ENCODE measurements at places on chromosomes 7 and 10. TPM values are rescaled to one million over a fixed set of nuclear protein-coding genes. Genes with fewer than 3 reads are reported as not detected.
A peak's percentile ranks its signal among the peaks of the same experiment; 100 is the strongest.

The FBXW4 gene
- 5.1 TPM for polyA plus RNA-seq

DNA sequence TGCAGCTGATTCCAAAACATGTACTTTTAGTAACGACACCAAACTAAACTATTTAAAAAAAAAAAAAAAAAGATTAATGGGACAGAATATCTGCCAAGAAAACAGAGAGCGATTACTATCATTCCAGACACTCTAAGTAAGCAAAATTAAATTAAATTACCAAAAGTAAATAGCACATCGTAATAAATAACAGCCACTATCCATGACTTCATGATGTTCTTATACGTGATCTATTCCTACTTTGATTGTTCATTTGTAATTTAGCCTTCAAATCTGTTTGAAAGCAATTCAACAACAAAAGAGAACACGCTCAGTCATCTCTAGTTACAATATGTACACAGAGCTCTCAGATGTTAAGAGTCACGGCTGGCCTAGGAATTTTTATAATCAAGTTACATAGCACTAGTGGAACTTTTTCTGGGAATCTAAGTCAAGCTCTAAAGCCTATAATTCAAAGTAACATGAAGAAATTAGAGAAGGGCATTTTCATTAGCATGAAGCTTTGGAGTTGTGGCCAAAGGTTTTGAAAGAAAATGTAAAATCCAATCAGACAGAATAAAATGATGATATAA, 241.7 kb upstream of the NEBL start:
- H3K27me3 ChIP-seq, result no peaks in the 10 kb centered on the region
- no peaks in the 10 kb centered on the region for H3K36me3 ChIP-seq
- H3K27ac ChIP-seq, result no peak overlapping the region
- H3K4me3 ChIP-seq, result no peak overlapping the region

GRCh38 chr10:124568339-124568738, 106.7 kb downstream of the LHPP start:
- H3K36me3 ChIP-seq, result no peaks in the 10 kb centered on the region
- no peaks in the 10 kb centered on the region for H3K27me3 ChIP-seq
- no peak overlapping the region for H3K4me3 ChIP-seq
- H3K4me1 ChIP-seq, result no peaks in the 10 kb centered on the region
- no peak for DNase-seq

DNA sequence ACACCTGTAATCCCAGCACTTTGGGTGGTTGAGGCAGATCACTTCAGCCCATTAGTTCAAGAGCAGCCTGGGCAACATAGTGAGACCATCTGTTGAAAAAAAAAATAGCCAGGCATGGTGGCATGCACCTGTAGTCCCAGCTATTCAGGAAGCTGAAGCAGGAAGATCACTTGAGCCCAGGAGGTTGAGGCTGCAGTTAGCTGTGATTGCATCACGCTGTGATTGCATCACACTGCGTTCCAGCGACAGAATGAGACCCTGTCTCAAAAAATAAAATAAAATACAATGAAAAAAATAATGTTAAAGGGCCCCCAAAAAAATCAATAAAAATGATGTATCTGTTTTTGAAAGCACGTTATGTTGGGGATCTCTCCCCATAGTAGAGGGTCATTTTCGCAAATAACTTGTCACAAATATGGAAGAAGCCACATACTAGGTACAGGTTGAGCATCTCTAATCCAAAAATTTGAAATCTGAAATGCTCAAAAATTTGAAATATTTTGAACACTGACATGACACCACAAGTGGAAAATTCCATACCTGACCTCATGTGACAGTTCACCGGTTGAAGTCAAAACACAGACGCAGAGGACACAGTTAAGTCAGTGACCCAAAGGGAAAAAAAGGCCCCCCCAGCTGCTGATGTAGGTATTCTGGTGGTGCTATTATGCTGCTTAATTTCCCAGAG, 9.5 kb downstream of the CISD1 start:
- H3K27me3 ChIP-seq, result no peaks in the 10 kb centered on the region
- no peak overlapping the region for H3K4me3 ChIP-seq
- no peaks in the 10 kb centered on the region for H3K36me3 ChIP-seq
- H3K27ac ChIP-seq, result no peak overlapping the region

- H3K4me3 ChIP-seq, result peak overlapping the region; percentile 29
- H3K27ac ChIP-seq, result peak overlapping the region; percentile 14
- DNase-seq, result peak; percentile 28
Measured at GRCh38 chr10:101840102-101840684, 3.4 kb downstream of the KCNIP2 start.

GRCh38 chr10:95437669-95438068, 123.5 kb downstream of the SORBS1 start:
- H3K4me1 ChIP-seq, result no peaks in the 10 kb centered on the region
- no peak overlapping the region for H3K4me3 ChIP-seq
- no peak for DNase-seq

The STOX1 gene
- polyA plus RNA-seq, result 0.17 TPM

Measured in CD4-positive, alpha-beta memory T cell (primary cell).